Stimulated activated CD8-positive, alpha-beta memory T cell treated with anti-CD3 and anti-CD28 coated beads, Interleukin-7, amount 100 ng/mL, for 1 hour (primary cell): ENCODE measurements at places on chromosomes 2 and 18.

DNA sequence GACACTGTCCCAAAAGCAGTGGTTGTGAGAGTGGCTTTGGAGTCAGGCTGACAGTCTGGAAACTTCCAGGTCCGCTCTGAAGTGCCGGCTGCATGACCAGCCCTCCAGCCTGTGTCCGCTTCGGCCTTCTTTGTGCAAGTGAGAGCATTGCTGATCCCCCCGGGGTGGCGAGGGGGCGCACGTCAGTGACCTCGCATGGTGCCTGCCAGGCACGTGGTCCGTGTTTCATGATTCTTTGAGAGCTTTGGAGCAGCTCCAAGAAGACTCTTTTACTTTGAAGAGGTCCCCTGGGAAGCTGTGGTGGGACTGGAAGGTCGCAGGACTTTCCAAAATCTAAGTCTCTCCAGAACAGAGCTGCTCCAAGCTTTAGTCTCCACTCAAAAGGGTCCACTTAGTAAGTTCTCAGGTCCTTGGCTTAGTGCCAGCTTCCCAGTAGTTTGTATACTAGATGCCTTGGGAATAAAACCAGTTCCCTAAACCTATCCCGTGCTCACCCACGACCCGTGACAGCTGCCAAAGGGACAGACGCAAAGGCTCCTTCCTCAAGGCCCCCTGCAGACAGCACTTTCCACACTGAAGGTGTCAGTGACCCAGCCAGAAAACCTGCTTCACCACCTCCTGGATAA lies 68.8 kb downstream of the ADI1 start:
- DNase-seq = no peak

- DNase-seq = no peak
Observed at GRCh38 chr2:50930726-50931125, 101.2 kb downstream of the NRXN1 start.

DNA sequence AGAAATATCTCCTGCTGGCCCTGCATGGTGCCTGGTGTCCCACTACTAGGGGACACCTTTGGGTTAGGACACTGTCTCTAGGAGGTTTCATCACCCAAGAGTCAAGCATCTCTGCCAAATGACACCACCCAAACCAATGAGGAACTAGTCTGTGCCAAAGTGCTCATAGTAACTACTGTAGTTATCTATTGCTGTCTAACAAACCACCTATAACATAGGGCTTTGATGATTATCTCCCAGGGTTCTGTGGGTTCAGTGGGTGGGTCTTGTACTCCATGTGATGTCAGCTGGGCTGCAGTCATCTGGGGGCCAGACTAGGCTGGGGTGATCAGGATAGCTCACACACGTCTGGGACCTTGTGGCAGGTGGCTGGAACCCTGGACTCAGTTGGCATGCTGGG lies 59.8 kb downstream of the EPAS1 start:
- DNase-seq = no peak

DNA sequence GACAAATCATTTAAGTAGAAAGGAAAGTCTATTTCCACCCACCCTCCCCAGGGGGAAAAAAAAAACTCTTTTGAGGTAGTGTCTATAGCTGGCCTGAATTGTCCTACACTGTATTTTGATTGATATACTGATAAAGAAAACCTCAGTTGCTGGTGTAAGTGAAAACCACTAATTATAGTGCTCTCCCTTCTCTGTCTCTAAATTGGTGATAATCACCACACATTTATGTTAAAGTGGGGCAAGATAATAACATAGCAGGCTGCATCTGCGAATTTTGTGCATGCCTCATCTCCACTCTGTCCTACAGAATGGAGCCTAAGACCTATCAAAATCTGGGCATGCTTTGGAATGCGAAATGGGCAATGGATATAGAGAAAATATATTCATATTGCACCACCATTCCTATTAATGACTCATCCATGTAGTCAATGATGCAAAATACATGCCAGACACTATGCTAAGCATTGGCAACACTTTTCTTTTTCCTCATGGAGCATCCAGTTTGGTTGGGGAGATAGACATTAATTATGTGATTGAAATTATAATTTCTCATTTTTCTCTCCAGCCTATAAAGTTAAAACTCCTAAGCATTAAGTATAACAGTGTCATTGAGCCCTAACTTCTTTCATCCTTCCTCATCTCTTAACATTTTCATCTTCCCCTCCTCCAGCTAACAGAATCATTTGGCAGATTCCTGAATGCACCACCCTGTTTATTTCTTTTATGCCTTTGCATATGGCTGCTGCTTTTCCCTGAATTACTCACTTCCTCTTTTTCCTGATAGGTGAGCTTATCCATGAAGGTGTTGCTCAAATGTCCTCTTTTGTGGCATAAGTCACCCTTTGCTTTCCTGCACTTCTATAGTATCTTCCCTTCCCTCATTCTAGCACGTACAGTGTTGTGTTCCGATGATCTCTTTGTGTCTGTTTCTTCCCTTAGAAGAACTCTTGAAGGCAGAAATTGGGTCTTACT lies 58.2 kb downstream of the SLC9A2 start:
- no peak for DNase-seq

DNA sequence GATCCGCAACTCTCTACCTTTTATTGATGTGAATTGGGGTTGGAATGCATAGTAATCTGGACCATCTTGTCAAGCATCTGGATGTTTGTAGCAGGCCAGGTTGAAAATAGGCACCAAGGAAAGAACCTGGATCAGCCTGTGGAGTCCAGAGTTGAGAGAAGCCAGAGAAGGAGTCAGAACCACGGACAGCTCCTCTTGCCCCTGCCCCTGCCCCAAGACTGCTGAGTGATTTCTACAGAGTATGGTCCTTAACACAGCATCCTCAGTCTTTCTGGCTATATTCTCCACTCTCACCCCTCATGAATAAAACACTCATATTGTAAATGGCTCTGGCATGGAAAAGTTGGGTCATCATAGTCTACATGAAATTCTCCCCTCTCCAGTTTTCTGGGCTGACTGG lies 154.6 kb downstream of the LOXHD1 start:
- no peak for DNase-seq

DNA sequence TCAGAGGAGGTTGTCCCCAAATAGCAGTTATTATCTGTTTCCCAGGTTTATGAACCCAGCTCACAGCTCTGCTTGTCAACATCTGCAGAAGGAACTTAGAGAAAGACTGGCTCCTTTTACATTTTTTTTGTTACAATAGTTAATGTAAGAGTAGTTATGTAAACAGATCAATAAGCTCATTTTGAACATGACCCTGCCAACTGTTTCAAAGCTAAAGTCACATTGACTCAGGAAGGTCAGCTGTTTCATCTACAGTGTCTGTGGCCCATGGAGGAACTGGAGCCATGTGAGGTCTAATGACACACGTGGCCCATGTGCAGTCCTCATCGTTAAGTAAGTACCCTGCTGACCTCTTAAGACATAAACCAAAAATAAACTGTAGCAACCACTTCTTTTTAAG lies 97.1 kb downstream of the SH3RF3 start:
- DNase-seq = no peak

- DNase-seq = no peak
Observed at GRCh38 chr18:9661564-9661963, 46.5 kb upstream of the RAB31 start.

- DNase-seq = no peak
Observed at GRCh38 chr2:200380833-200381542, 74.5 kb downstream of the SPATS2L start.

DNA sequence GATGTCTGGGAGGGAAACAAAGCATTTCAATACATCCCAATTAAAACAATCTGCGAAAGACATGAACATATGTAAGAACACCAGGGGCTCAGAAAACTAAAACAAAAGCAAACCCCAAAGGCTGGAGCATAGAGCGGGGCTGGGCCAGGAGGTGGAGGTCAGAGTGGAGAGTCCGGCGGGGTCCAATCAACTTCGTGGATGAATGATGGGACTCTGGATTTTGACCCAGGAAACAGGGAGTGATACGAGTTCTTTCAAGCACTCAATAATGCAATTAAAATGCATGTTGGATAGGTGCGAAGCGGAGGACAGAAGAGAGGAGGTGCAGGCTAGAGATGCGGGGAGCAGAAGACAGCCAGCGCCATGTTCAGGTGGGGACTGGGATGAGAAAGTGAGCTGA lies 200.7 kb upstream of the PXDN start:
- no peak for DNase-seq

- DNase-seq = no peak
Observed at GRCh38 chr2:152173831-152174230, 1.7 kb downstream of the STAM2 start.

GRCh38 chr18:14922031-14922430 lies 174.1 kb downstream of the ANKRD30B start:
- no peak for DNase-seq

DNA sequence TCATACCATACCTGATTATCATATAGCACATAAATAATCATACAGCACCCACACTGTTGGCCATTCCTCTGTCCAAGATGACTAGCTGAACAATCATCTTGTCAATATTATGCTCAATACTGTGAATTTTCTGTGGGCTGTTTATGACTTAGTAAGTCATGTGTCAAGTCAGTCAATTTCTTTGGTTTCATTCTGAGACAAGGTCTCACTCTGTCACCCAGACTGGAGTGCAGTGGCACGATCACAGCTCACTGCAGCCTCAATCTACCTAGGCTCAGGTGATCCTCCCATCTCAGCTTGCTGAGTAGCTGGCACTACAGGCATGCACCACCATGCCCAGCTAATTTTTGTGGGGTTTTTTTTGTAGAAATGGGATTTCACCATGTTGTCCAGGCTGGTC lies 5.7 kb downstream of the MCM6 start:
- DNase-seq = no peak

DNA sequence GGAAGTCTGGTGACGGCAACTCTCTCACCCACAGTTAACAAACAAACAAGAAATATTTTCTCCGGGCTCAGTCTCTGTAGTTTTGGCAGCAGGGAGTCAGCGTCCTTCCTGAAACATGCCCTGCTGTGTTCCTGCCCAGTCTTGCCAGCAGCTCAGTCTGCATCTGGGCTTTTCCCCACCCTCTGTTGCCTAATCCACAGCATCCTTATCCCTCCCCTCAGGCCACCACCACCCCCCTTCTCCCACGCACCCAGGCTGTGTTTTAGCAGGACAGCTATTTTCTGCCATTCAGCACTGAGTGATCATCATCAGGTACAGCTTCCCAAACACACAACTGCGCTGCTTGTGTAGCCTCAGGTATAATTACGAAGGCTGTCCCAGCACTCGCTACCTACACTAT lies 168.2 kb downstream of the DPP10 start:
- DNase-seq = no peak

- DNase-seq = no peak
Observed at GRCh38 chr2:14720319-14720718, 87.8 kb downstream of the LRATD1 start.

- DNase-seq = no peak
Observed at GRCh38 chr2:3647246-3647645, 10.8 kb upstream of the ALLC start.

DNA sequence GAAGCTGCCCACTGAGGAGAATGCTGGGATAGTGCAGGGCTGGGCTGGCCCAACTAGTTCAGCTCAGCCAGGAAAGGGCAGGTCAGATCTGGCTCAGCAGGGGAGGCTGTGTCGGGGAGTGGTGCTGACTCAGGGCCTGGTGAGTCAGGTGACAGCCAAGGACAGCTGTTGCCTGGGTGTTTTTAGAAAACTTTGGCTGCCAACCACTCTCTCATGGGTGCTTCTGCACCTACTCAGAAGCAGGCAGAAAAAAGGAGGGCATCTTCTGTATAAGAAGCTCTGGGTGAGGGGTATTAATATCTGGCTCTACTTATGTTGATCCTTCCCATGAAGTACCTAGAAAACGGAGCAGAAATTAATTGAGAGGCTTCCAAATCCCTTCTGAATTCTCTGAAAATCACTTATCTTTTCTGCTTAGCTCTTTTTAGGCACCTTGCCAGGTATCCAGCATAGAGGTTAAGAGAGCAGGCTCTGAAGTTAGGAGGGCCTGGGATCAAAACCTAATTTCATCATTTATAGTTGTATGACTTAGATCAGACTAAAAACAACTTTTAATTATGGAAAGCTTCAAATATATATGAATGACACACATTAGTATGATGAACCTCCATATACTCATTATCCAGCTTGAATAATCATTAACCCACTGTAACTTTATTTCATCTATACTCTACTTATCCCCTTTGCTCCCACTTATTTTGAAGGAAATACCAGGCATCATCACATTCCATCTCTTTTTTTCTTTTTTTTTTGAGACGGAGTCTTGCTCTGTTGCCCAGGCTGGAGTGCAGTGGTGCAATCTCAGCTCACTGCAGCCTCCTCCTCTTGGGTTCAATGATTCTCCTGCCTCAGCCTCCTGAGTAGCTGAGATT lies 15.5 kb upstream of the RAB10 start:
- no peak for DNase-seq

DNA sequence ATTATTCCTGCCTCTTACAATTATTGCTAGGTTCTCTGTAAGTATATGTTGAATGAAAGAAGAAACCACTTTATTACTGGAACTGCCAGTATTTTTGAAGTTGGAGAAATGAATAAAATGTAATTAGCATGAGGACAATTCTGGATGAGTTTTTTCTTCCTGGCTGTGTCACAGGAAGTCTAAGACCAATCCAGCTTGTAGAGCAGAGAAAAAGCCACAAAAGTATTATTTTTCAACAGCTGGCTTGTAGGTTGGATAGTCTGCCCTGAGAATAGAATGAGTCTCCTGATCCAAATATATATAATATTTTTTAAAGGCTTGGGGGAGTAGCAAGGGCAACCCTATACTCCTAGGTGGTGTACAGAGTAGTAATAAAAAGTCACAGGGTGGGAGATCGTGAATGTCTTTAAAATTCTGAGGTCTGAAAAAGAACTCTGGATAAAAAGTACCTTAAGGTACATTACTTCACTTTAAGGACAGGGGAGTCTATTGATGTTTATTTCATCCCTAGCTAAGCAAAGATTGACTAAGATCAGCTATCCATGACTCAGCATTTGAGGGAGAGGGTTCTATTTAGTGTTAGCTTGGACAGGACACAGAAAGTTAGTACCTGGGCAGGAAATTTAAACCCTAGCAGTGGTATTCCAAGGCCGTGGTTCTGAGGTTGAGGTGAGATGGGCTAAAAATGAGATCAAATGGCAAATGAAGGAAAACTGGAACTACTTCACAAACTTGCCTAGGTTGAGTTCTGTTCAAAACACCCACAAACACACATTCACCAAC lies 31.7 kb downstream of the SLC40A1 start:
- no peak for DNase-seq

GRCh38 chr18:63253428-63254372 lies 65.9 kb downstream of the BCL2 start:
- DNase-seq = no peak

GRCh38 chr2:105114551-105114950 lies 76.7 kb downstream of the MRPS9 start:
- DNase-seq = no peak

DNA sequence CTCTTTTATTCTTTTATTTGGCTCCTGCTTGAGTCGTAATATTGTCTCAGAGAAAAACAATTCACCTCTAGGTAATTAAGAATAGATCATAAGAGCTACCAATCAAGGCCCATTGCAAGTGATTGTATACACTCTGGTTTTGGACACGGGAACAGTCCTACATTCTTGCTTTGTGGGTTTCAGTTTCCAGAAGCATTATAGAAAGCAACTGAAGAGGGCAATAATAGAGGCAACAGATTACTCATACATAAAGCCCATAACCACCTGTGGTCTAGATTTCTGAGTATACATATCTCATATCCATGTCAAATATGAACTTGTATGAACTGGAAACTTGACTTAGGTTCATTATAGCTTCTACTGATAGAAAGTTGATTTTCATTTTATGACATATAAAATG lies 65.4 kb downstream of the DIS3L2 start:
- no peak for DNase-seq
